CD4-positive, alpha-beta T cell treated with Interleukin-15 for 4 hours (primary cell): ENCODE measurements at places on chromosomes 13 and 19.

DNA sequence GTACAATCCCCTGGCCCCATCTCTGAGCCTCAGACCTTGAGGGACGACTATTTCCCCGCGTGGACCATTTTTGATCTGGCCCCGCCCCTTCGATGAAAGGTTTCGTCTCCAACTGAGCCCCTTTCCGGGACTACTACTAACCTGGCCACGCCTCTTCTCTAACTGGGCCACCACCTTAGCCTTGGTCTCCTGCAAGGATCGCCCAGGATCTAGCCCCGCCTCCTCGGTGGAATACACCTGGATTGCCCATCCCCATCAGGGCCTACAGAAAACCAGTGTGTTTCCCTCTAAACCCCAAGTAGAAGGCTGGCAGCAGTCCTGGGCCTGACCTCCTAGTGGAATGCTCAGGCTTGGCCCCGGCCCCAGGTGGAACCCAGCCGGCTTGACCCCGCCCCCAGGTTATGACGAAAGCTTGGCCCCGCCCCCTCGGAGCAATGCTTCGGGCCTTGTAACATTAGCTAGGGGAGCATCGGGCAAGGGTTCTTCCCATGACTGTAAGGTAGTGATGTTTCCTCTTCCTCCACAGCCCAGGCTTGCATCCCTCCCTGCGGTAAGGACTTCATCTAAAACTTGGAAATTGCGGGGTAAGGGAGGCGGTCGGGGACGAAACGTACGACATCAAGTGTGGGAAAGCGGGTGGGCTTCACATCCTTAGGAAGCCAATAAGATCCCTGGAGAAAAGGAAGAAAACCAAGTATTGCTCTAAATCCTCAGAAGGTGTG lies 9.1 kb downstream of the SPACA6 start:
- DNase-seq, result peak; percentile 13

GRCh38 chr19:888581-889385 lies 4.2 kb downstream of the MED16 start:
- DNase-seq, result no peak

DNA sequence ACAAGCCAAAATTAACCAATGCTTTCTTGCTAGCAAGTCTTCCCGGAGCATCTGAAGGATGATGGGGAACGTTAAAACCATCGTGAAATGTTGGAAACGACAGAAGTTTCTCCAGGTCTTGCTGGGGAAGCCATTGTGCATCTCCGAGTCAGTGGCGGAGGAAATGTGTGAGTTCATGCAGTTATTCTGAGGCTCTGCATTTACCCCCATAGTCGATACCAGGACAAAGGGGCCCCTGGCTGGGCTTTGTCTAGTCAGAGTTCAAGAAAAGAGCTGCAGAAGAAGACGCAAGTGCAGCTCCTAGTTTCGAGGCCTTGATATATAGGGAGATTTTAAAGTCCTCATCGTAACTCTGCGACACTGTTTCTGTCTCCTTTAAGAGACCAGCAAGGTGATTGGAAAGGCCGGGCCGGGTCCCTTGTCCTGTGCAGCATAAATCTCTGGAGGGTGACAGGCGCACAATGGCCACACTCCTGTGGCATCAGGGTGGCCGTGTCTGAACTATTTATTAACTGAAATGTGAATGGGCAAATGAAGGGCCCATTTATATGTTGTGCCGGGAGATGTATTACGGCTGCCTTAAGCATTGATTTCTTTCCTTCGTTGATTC lies 172.0 kb downstream of the TEX29 start:
- DNase-seq, result no peak

GRCh38 chr13:46181840-46182490 lies at the start of gene LCP1:
LCP1 (minus strand) TSS chr13:46182177; CDS start chr13:46159662, 22,515 bp downstream.
- peak; percentile 91 for DNase-seq

DNA sequence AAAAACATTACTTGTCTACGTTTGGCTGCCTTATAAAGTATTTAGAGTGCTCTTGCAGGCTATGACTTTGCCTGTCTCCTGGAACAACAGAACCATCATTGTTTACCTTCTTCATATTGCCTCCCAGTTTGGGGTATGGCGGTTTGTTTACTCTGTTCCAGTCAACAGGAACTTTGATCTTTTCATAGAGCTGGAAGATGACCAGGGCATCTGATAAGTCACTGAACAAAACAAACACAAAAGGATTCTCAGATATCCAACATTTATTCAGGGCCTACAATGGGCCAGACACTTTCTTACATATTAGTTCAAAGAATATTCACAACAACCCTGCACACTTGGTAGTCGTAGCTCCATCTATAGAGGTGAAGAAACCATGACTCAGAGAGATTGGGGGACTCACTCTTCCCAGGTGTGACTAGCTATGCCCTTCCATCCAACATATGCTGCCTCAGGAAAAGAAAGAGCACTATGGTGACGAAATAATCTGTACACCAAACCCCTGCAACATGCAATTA lies 38.4 kb upstream of the CPB2 start:
- DNase-seq, result no peak

GRCh38 chr13:105825071-105825470 lies 710.4 kb downstream of the EFNB2 start:
- DNase-seq, result no peak

- no peak for DNase-seq
Measured at GRCh38 chr13:52003541-52003940, 7.7 kb downstream of the ATP7B start.
